ENCODE measurements at places on chromosomes 3 and 15. TPM values are rescaled to one million over a fixed set of nuclear protein-coding genes. Genes with fewer than 3 reads are reported as not detected.
A peak's percentile ranks its signal among the peaks of the same experiment; 100 is the strongest.

PARP15 gene
- 2.9 TPM for total RNA-seq

TMIE gene
- total RNA-seq = 0.50 TPM

PPP1R14D gene
- not detected for total RNA-seq

- no peak for DNase-seq
These were observed 33.1 kb upstream of the POLG start for GRCh38 chr15:89367485-89368451.

MAGEL2 gene
- total RNA-seq = 0.09 TPM

GRCh38 chr3:135756106-135756668, 209.3 kb upstream of the PPP2R3A start:
- no peak for DNase-seq

DNA sequence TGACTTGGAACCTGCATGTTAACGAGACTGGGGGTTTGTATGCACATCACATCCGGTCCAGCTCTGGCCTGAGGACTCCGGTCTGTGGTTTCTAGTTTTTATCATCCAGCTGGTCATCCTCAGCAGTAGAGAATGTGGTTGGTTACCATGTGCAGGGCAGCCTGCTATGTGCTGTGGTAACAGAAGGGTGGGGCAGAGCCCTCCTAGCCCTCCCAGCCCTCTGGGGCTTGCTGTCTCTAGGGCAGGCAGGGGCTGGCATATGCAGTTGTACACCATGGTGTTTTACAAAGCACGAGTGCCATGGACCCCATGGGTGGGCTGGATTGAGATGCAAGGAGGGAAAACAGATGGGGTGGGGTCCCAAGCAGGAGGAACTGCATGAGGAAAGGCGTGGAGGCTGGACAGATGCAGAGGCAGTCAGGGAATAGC, 70.2 kb downstream of the APBA2 start:
- DNase-seq = no peak

ZNF502 gene
- 4.2 TPM for total RNA-seq

GRCh38 chr3:100027321-100027720, 87.0 kb downstream of the FILIP1L start:
- DNase-seq = no peak

GRCh38 chr3:169362301-169362700, 301.2 kb downstream of the MECOM start:
- no peak for DNase-seq

GRCh38 chr3:59514865-59515482, 465.1 kb upstream of the CFAP20DC start:
- no peak for DNase-seq

GRCh38 chr15:79025802-79026201, 64.8 kb downstream of the RASGRF1 start:
- DNase-seq = no peak

IGSF11 gene
- 0.38 TPM for total RNA-seq

DNA sequence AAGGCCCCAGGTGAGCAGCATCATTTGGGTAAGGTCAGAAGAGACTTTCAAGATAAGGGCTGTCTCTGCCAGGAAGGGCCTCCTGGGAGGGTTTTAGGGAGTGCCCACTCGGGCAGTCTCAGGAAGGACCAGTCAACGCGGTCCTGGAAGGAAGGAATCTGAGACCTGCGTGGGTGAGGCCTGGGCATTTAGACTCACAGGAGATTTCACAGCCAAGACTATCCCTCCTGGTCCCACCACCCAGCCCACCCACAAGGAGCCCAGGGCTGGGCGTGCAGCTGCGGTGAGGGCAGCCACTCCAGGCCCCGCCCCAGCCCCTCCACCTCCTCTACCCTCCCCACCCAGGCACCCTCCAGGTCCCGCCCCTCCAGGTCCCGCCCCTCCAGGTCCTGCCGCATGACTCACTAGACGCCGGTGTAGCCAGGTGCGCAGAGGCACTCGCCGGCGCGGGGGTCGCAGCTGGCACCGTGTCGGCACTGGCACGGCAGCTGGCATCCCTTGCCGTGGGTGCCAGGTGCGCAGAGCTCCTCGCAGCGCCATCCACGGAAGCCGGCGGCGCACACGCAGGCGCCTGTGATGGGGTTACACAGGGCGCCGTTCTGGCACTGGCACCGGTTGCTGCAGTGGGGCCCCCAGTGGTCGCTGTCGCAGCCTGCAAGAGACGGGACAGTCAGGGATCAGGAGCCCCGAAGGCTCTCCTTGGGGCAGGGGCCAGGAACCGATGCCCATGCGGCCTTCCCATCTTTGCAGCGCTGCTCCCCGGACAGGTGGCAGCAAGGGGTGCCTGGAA, 112.7 kb downstream of the RAB11A start:
- DNase-seq = no peak

DNA sequence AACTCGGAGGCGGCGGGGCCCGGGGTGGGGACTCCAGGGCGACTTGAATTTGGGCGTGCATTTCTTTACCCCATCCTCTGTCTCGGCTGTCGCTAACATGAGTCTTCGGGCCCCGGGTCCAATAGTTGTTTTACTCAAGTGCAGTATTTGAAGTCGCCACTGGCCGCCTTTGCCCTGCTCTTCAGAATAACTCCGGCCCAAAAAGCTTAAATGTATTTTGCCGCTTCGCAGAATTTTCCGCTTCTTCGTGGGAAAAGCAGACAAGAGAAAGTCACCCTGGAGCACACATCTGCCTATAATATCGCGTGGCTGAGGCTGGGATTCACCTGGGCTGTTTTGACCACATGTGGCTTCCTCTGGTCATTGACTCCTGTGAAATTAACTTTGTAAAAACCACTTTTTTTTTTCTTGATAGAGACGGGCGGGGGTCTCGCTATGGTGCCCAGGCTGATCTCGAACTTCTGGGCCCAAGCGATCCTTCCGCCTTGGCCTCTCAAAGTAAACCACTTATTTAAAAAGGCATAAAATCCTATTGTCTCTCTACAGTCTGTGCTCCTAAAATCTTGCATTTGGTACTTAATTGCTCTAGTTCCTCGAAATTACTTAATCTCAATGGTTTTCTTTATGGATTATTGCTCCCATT, 676 bp downstream of the CNOT10 start:
- no peak for DNase-seq

SAMMSON gene
- not detected for total RNA-seq

HOMER2 gene
- 44.6 TPM for total RNA-seq

GRCh38 chr3:194586836-194587235, 46.4 kb downstream of the TMEM44 start:
- no peak for DNase-seq

DNA sequence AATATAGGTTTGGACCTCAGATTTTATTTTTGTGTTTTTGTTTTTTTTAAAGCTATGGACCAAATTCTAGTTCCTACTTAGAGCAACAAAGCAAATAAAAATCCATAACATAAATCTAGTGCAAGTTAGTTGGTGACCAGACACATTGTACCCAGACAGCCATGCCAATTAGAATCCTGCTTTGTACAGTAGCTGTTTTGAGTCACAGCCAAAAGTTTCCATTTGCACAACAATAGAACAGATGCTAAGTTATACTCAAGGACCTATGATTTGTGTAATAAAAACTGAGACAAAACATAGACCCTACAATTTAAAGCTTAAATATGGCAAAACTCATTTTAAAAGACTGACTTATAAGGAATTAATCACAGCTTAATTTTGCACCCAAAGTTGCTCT, 513.1 kb upstream of the CBLB start:
- DNase-seq = no peak

PRSS50 gene
- not detected for total RNA-seq

- DNase-seq = no peak
These were observed 174.9 kb downstream of the SCAPER start for GRCh38 chr15:76730262-76730661.

DNA sequence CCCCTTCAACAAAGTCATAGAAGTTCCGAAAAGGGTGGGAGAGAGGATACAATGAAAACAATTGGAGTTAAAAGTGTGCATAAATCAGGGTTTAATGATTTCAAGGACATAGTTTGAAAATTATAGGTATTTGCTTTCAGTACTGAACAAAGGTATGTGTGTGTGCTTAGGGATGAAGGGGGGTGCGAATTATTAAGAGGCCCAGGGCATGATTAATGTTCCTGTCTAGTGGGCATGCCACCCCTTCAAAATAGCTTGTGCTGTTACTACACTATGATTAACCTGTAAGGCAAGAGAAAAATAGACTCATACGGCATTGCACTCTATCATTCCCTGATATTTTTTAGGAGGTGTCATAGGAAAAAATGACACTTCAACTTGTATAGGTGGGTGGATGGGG, 731.6 kb downstream of the NAALADL2 start:
- DNase-seq = no peak

- DNase-seq = no peak
These were observed 30.9 kb upstream of the C15orf39 start for GRCh38 chr15:75170711-75171341.

- DNase-seq = no peak
These were observed 132.4 kb downstream of the RPL22L1 start for GRCh38 chr3:170737498-170738162.

GHSR gene
- not detected for total RNA-seq

AMT gene
- total RNA-seq = 10.4 TPM

- no peak for DNase-seq
These were observed 704.1 kb upstream of the CFAP20DC start for GRCh38 chr3:59753808-59754450.

C2CD4A gene
- not detected for total RNA-seq

DNA sequence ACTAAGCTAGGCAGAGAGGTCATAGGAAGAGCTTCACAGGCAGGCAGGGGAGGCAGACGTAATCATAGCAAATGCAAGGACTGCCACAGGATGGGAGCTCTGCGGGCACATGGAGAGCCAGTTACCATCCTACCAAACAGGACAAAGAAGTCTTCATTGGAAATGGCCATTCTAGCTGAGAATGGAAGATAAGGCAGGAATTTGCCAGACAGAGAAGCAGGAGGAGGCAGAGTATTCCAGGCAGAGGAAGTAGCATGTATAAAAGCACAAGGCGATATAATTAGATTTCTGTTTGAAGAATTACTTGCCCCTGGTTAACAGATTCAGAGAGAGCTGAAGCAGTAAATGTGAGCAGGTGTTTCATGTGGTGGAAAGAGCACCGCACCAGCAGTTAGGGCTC, 3.5 kb upstream of the SEMA5B start:
- DNase-seq = no peak

DNA sequence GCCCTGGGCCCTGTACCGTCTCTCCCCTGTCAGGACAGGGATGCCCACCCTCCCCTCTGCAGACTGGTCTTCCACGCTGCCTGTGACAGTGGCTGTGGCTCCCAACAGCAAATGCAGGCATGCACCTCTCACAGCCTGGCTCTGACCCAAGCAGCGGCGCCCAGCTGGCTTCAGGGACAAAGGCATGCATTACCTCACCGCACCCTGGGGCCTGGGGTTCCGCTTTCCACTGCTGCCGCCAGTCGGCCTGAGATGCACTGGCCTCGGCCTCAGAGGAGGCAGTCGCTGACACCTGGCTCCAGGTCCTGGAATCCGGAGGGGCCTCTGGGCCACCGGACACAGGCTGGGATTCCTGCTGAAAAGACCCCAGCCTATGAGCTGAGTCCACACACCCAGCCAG, 70.3 kb downstream of the SCN5A start:
- peak; percentile 94 for DNase-seq

KBTBD13 gene
- total RNA-seq = 3.9 TPM

DNA sequence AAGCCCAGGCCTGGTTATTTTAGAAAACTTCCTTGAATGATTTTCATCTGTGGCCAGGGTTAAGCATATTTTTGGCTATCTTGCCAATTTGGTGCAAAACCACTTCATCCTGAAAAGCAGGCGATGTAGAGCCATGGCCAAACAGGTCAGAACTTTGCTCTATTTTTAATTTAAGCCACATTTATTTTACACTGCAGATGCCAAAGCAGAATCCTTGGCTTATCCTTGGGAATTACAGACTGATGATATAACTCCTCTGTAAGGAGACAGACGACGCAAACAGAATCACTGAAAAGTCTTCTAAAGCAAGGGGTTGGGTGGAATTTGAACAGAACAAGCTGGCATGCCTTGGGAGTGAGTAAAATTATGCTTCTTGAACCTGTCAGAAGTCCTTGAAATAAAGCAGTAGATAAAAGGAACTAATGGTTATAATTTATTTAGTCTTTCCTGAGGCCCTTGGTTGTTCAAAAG, 121.9 kb downstream of the CHST2 start:
- no peak for DNase-seq

DNA sequence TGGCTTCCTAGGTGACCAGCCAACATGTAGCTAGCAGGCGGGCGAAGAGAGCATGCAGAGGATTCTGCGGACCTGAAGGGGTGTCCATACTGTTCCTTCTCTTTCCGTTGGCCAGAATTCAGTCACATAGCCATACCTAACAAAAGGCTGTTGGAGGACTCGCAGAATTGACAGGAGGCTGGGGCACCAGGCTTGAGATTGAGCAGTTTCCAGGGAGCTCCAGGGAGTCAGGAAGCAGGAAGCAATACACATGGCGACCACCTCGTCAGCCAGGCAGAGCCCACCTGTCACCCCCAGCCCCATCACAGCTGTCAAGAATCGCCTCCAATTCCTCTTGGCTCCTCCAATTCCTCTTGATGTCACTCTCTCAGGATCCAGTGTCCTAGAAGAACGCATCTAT, 13.2 kb upstream of the DNAJA4 start:
- no peak for DNase-seq

TMC3 gene
- not detected for total RNA-seq

GRCh38 chr15:34941831-34942230, 27.7 kb downstream of the AQR start:
- no peak for DNase-seq

GRCh38 chr3:57820479-57820878, 64.4 kb downstream of the SLMAP start:
- DNase-seq = no peak

GRCh38 chr15:37756407-37756806, 178.0 kb upstream of the TMCO5A start:
- DNase-seq = no peak

DNA sequence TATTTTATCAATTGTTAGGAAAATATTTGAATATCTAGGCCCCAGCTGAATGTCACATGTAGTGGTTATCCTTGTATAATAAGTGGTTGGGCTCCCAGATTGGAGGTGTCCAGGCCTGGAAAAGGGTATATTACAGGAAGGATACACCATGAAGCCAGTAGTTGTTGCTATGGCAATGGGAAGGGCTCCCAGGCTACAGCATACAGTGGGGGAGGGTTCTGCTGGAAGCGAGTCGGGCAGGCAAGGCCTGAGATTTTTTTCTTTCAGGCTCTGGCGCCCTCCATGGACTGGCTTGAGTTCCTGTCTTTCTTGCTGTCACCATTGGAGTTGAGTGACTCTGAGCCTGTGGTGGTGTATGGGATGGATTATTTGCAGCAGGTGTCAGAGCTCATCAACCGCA, 8.9 kb downstream of the ECE2 start:
- no peak for DNase-seq

Measured in heart left ventricle (tissue), 16 donors.